Mammary epithelial cell (primary cell): ENCODE measurements at places on chromosomes 16 and 17. TPM values are rescaled to one million over a fixed set of nuclear protein-coding genes. Genes with fewer than 3 reads are reported as not detected.
A peak's percentile ranks its signal among the peaks of the same experiment; 100 is the strongest.

- peak; percentile 64 for DNase-seq
These were observed 301.9 kb upstream of the KCNJ16 start for GRCh38 chr17:69773081-69773480.

- peak; percentile 68 for DNase-seq
These were observed 125.4 kb downstream of the MAP2K6 start for GRCh38 chr17:69539781-69540319.

CORO6 gene
- 4.0 TPM for polyA plus RNA-seq

HSPB9 gene
- polyA plus RNA-seq = not detected

TP53TG3 gene
- not detected for polyA plus RNA-seq

- DNase-seq = no peak
These were observed 47.9 kb downstream of the TOM1L2 start for GRCh38 chr17:17924131-17924856.

GRCh38 chr17:72719206-72719577 is 373.3 kb downstream of the SLC39A11 start:
- DNase-seq = no peak

DNA sequence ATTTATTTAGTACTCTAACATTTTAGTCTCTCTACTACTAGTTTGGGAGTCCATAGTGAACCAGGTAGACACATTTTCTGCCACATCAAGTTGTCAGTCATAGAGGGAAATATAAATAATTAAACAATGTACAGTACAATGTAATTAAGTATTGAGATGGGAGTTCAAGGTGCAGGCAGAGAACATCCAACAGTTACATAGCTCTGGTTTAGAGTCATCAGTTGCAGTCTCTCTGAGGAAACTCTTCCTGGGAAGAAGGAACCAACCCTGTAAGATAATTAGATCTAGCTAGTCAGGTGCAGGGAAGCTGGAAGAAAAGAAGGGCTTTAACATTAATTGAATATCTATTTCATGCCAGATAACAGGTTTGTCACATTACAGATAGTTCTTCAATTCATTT is 457.9 kb upstream of the DYNLRB2 start:
- no peak for DNase-seq

DNA sequence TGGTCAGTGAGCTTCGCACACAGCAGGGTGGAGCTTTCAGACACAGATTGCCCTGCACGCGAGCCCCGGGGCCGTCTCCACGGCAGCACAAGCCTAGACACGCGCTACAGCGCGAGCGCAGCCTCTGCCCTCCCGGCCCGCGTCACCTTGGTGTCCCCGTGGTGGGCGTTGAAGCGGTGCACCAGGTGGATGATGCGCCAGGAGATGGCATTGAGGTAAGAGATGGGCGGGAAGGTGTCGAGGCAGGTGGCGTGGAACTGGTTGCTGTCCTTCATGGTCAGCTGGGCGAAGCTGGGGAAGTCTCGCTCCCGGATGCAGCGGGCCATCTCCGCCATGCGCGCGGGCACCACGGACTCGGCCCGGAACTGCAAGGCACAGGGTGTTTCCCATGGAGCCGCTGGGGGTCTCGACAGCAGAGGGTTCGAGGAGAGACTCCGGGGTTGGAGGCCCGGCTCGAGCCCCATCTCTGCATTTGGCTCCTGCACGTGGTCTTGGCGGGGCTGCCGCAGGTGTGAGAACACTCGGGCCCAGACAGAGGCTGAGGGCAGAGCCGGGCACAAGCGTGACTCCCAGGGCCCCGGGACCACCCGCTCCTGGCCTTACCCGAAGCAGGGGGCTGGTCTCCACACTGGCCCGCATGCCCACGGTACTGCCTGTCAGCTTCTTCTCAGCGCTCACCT is 4.3 kb upstream of the CYBA start:
- DNase-seq = no peak

DPEP3 gene
- not detected for polyA plus RNA-seq

DNA sequence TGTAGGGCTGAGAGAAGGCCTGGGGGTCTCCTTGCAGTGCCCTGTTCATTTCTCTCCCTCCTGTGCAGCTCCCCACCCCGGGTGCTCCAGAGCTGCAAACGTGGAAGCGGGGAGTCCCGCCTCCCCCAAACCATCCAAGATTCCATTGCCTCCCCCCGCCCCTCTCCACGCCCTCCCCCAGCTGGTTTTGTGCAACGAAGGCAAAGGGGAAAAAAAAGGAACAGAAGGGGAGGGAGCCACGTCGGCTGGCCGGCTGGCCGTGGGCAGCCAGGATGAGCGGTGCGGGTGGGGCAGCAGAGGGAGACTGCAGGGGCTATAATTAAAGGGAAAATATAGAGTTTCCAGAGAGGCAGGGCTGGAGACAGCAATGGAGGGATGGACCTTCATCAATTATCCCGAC is 1.7 kb upstream of the COL1A1 start:
- no peak for DNase-seq

FAAP100 gene
- polyA plus RNA-seq = 14.6 TPM

DNA sequence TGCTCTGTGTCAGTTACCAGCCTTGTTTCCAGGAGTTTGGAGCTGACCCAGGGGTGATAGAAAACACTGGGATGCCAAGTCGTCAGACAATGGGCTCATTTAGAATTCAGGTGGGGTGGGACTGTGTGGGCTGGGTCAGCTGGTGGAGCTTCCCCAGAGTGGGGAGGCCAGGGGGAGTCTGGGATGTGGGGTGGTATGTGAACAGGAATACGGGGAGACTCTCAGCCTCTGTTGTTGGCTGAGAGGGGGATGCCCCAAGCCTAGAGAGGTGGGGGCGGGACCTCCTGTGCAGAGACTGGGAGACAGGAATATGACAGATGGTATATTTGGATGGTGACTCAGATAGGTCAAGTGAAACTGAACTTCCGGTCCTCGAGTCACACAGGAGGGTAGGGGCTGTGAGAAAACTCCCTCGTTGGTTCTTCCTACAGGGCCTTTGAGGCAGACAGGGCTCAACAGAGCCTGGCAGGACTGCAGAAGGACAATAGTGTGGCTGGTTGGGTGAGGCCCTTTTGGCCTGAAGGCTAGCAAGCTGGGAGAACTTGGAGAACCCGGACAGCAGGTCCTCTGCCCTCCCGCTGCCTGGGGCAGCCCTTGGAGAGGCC is 23.7 kb downstream of the CDH1 start:
- peak; percentile 99 for DNase-seq

GRCh38 chr17:10126276-10126615 is 72.2 kb downstream of the GAS7 start:
- no peak for DNase-seq

DNA sequence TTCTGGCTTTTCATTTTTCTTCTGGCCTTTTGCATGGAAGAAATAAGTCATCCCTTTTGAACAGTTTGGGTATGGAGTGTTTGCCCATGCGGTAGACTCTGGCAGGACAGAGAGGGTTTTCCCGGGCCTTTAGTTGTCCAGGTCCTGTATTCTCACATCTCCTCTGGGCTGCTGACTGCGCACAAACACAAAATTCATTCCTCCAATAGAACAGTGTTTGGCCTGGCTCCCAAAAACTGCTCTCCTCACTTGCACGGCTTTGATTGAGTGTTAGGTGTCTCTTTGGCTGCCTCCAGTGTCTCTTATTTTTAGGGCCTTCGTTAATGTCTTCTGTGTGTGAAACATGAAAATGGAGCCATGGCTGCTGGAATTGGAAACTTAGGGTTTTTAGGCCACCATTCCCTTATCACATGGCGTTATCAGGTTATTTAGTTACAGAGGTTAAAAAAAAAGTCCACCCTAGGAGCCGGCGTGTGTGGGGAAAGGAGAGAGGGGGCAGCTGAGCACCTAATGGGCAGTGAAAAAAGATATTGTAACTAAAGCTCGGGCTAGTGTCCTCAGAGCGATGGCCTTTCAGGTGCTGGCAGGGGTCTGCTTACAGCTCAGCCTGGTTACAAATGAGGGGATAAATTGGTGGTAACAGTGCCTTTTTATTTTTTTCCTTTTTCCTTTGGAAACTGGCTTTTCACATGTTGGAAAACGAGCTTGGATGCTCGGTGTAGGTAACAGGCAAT is 47.3 kb downstream of the PRKCA start:
- DNase-seq = no peak

DNA sequence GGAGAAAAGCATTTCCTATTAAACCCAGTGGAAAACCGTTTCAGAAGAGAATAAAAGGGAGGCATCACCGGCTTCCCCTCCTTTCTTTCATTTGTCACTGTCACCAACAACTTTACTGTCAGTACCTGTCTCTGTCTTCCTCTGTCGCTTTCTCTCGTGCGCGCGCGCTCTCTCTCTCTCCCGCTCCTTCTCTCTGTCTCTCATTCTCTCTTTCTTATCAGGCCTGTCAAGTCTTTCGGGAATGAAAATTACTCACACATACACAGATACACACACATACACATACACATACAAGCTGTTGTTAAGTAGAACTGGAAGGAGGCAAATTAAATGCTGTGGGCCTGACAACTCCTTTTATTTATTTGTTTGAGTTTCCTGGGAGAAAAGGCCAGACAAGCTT is 17.6 kb downstream of the MYOCD start:
- DNase-seq = no peak

DNA sequence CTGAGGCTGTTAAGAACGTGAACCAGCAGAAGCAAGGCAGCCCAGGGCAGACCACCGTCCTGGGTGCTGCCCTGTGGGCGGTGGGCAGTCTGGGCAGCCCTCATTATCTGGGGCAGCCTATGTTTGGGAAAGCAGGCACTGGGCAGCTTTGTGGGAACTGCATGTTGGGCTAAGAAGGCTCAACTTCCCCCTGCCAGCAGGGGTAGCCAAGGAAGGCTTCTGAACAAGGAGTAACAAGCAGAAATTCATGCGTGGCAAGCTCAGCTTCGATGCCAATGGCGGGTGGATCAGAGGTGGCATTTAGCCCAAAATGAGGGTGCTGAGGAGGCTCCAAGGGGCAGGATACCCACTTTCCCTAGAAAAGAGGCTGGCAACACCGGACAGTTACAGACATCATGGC is 42.7 kb upstream of the METRNL start:
- DNase-seq = no peak

DNA sequence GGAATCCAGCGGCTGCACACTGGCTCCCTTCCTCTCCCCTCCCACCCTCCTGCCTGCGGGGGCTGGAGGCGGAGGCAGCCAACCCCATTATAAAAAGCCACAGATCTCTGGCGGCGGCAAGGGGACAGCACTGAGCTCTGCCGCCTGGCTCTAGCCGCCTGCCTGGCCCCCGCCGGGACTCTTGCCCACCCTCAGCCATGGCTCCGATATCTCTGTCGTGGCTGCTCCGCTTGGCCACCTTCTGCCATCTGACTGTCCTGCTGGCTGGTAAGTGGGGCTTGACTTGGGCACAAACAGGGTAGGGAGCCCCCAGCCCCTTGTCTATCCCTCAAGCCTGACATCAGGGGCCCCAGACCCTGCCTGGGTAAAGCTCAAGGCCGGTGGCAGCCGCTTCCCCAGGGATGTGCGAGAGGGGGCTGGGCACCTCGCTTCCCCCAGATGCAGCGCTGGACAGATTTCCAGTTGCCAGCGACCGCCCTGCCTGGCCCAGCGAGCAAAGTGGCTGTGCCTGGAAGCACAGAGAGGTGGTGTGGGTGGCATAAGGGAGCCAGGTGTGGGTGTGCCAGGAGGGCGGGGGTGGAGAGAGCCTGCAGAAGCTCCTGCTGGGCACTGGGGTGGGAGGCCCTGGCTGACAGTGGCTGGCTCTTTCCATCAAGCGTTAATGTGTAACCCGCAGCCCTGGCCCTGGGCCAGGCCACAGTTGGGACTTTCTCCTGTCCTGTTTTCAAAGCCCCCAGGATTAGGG is at the start of gene CX3CL1:
CX3CL1 (plus strand) TSS at position 119 of the 745 bp plus-strand sequence; CDS start at position 198, 79 bp downstream.
- DNase-seq = peak; percentile 62

KRTAP4-9 gene
- not detected for polyA plus RNA-seq

MIF4GD gene
- polyA plus RNA-seq = 21.0 TPM

- DNase-seq = no peak
These were observed 28.5 kb upstream of the ERN1 start for GRCh38 chr17:64158406-64158805.

- DNase-seq = no peak
These were observed 42.7 kb downstream of the CMIP start for GRCh38 chr16:81487301-81487720.

DNA sequence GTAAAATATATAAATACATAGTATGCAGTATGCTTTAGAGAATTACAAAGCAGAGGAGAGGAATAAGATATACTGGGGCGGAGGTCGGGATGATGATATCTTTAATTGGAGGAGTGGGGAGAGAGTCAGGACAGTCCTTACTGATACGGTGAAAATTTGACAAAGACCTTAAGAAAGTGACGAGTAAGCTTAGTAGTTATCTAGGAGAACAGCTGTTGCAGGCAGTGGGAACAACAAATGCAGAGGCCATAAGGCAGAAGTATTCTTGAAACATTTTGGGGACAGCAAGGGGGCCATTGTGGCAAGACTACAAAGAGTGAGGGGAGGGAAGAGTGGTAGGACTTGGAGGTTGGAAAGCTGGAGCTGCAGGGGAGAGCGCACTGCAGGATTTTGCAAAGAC is 22.3 kb upstream of the CDC6 start:
- no peak for DNase-seq

- no peak for DNase-seq
These were observed 43.5 kb upstream of the MTMR4 start for GRCh38 chr17:58557981-58558380.

- DNase-seq = no peak
These were observed 173.8 kb downstream of the CDH11 start for GRCh38 chr16:64948056-64948455.

GRCh38 chr16:17437981-17438380 is 32.8 kb downstream of the XYLT1 start:
- DNase-seq = no peak

DNA sequence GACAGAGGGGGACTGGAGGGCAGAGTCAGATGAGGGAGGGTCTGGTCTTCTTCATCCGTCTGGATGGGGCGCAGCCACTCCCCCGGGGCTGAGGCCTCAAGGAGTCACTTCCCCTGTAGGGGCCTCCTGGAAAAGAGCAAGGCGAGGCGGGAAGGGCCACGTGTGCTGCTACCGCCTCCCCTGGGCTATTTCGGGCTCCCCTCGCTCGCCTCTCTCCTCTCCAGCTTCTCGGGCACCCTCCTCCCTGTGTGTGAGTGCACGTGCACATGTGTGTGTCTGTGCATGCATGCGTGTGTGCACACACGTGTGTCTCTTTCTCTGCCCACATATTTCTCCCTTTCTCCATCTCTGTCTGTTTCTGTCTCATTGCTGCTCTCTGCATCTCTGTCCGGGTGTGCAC is 10.1 kb downstream of the GSG1L start:
- no peak for DNase-seq

BEAN1 gene
- 0.61 TPM for polyA plus RNA-seq

GRCh38 chr17:48973806-48974205 is 5.4 kb upstream of the GIP start:
- DNase-seq = no peak

ITGB3 gene
- 0.20 TPM for polyA plus RNA-seq
